ENCODE measurements at places on chromosomes 13 and 19.

- no peak for DNase-seq
Measured at GRCh38 chr13:81639984-81640582, 1299.2 kb upstream of the SPRY2 start.

DNA sequence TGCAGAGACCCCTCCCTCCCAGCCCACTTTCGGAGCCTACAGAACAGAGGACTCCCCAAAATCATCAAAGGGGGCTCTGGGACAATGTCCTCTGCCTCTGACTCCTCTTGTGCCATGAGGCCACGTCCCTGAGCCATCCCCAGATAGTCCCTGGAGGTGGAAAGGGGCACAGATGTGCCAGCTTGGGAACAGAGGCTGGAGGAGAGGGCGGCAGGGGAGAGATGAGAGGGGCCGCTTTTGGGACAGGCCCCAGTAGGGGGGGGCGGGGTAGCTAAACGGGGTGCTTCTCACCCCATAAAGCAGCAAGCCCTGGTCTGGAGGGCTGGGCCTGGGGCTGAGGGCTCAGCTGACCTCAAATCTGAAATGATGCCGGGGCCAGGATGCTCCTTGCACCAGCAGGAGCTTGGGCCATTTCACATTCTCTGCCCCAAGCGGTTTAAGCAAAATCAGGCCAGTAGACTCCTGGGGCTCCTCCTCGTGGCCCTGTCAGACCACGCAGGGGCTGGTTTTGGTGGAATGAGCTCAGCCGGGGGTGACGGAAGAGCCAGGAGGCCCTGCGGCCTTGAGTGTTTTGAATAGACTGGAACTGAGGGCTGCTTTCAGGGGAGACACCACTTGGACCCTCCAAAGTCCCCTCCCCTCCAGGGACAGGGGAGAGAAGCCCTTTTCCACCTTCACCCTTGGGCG is 27.1 kb downstream of the ONECUT3 start:
- peak; percentile 39 for DNase-seq

DNA sequence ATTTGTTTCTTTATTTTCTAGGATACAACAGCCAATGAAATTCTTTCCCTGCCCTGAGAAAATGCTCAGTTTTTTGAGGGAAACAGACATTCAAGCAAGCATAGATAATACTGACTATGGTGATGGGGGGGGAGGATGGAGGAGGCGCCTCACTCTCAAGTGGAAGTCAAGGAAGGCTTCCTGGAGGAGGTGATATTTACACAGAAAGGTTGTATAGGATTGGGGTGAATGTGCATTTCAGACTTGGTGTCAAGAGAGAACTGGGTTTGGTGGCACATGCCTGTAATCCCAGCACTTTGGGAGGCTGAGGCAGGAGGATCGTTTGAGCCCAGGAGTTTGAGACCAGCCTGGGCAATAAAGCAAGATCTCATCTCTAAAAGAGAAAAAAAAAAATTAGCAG is 12.2 kb upstream of the ADGRE1 start:
- no peak for DNase-seq

DNA sequence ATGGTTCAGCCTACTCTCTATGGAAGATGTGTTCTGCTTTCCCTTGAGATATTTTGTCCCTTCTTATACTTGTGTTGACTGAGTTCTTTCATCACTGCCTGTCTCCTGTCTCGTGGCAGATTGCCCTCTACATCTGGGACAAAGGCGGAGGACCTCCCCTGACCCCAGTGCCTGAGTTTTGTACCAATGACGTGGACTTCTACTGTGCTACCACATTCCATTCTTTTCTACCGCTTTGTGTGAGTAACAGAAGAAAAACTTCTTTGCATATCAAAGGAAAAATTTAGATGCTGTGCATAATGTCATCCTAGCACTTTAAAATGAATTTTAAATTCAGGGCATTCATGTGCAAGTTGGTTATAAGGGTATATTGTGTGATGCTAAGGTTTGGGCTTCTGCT is 74.6 kb downstream of the B3GLCT start:
- no peak for DNase-seq

- DNase-seq = no peak
Measured at GRCh38 chr19:41261474-41262190, 2.5 kb upstream of the HNRNPUL1 start.

DNA sequence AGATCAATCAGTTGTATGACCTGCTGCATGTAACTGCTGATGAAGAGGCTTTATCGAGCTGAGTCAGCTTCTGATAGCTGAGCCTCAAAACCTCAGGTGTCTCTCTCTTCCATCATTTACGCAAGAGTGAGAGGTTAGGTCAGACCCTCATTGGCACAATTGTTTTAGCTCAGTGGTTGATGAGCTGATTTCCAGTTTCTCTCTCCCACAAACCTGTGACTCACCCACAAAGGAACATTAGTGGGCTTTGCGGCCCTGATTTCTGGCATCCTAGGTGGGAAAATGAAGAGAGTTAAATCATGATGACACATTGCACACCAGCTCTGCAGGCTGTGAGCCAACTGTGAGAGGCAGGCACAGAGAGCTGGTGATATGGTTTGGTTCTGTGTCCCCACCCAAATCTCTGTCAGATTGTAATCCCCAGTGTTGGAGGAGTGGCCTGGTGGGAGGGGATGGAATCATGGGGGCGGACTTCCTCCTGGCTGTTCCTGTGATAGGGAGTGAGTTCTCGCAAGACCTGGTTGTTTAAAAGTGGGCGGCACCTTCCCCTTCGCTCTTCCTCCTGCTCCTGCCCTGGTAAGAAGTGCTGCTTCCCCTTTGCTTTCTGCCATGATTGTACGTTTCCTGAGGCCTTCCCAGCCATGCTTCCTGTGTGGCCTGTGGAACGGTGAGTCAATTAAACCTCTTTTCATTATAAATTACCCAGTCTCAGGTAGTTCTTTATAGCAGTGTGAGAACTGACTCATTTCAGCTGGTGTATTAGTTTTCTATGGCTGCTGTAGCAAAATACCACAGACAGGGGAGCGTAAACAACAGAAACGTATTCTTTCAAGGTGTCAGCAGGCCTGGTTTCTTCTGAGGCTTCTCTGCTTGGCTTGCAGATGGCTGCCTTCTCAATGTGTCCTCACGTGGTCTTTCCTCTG is 33.5 kb upstream of the TMTC4 start:
- peak; percentile 20 for DNase-seq

GRCh38 chr13:93723316-93723715 is 496.7 kb downstream of the GPC6 start:
- DNase-seq = no peak

GRCh38 chr19:56476651-56477428 is at the start of gene ZNF667:
ZNF667 (minus strand) TSS chr19:56477345; CDS start chr19:56462370, 14,975 bp downstream.
- peak; percentile 45 for DNase-seq

DNA sequence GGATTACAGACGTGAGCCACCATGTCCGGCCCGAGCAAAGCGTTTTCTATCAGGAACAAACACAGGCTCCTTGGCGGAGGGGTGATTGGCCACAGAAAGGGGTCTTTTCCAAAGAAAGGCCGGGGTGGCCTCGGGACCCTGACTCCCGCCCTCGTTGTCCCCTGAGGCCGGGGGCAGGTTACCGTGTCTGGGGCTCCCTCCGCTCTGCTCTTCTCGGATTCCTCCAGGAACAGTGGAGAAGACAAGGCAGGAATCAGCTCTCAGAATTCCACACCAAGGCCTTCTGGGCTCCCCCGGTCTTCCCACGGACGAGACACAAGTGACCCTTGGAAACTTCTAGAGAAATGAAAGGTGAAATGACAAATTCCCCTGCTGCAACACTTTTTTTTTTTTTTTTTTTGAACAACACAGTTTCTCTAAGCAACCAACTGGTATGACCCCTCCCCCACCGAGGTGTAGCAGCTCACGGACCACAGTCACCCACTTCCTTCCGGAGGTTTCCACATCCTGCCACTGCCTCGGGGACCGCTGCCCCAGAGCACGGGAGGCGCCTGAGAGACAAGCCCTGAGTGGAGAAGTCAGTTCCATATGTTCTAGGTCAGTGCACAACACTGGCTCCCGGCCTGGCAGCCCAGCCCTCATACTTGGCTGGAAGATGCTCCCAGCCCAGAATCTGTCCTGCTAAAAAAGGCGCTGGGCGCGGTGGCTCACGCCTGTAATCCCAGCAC is 11.0 kb downstream of the MOB3A start:
- DNase-seq = no peak

DNA sequence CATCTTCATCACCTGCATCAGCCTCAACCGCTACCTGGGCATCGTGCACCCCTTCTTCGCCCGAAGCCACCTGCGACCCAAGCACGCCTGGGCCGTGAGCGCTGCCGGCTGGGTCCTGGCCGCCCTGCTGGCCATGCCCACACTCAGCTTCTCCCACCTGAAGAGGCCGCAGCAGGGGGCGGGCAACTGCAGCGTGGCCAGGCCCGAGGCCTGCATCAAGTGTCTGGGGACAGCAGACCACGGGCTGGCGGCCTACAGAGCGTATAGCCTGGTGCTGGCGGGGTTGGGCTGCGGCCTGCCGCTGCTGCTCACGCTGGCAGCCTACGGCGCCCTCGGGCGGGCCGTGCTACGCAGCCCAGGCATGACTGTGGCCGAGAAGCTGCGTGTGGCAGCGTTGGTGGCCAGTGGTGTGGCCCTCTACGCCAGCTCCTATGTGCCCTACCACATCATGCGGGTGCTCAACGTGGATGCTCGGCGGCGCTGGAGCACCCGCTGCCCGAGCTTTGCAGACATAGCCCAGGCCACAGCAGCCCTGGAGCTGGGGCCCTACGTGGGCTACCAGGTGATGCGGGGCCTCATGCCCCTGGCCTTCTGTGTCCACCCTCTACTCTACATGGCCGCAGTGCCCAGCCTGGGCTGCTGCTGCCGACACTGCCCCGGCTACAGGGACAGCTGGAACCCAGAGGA is 2.6 kb downstream of the P2RY11 start:
- DNase-seq = peak; percentile 20
